ENCODE measurements at places on chromosomes 6 and 20. TPM values are rescaled to one million over a fixed set of nuclear protein-coding genes. Genes with fewer than 3 reads are reported as not detected.

GRCh38 chr20:23244916-23245552, 105.6 kb upstream of the NXT1 start:
- no peak for DNase-seq

GRCh38 chr6:30507849-30508827, 18.8 kb downstream of the HLA-E start:
- DNase-seq: no peak

GRCh38 chr6:37980222-37980595, 160.7 kb downstream of the ZFAND3 start:
- no peak for DNase-seq

DNA sequence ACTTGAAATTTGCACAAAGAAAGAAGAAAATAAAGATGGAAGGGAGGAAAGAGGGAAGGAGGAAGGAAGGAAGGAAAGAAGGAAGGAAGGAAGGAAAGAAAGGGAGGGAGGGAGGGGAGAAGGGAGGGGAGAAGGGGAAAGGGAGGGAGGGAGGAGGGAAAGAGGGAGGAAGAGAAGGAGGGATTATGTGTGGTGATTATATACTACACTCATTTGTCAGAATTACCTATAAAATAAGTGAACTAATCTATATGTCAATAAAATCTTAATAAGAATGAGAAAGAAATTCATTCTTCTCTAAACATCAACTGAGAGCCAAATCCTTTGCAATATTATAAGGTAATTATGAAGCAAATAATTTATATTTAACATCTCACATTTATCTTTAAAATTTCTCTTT, 77.9 kb upstream of the TFAP2D start:
- DNase-seq: no peak

- DNase-seq: no peak
These were observed 55.3 kb upstream of the BTN3A2 start for GRCh38 chr6:26309731-26310142.

DNA sequence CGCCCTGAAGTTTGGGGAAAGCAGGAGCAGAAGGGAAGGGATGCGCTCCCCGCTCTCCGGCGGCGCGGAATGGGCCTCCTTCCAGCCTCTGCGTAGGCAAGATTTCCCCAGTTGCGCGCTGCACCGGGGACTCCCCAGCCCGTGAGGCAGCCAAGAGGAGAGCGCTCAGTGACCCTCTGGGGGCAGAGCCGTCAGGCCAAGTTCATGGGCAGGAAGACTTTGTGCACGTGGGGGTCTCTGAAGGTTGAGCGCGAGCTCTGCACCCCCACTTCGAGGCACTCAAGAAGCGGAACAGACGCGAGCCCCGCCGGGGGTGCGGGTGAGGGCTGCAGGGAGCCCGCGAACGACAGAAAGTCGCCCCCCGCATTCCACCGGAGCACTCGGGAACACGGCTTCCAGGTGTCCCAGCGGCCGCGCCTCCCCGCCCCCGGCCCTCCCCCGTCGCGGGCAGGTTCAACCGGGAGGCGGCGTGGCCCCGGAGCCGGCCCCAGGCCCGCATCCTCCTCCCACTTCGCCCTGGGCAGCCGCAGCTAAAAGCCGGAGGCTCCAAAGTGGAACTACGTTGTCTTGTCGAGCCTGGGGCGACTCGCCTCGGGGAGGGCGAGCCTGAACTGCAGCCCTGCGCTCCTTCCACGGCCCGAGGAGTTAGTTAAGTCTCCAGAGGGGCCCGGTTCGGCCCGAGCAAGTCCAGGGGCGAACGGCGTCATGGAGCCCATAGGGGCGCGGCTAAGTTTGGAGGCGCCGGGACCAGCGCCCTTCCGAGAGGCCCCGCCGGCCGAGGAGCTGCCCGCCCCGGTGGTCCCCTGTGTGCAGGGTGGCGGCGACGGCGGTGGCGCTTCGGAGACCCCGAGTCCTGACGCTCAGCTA, at the start of gene PPP1R3G:
Gene PPP1R3G, plus strand, starts transcription at position 561 of the 867 bp plus-strand sequence. Its CDS starts 145 bp downstream, at position 706.
- DNase-seq: peak; percentile 48

DNA sequence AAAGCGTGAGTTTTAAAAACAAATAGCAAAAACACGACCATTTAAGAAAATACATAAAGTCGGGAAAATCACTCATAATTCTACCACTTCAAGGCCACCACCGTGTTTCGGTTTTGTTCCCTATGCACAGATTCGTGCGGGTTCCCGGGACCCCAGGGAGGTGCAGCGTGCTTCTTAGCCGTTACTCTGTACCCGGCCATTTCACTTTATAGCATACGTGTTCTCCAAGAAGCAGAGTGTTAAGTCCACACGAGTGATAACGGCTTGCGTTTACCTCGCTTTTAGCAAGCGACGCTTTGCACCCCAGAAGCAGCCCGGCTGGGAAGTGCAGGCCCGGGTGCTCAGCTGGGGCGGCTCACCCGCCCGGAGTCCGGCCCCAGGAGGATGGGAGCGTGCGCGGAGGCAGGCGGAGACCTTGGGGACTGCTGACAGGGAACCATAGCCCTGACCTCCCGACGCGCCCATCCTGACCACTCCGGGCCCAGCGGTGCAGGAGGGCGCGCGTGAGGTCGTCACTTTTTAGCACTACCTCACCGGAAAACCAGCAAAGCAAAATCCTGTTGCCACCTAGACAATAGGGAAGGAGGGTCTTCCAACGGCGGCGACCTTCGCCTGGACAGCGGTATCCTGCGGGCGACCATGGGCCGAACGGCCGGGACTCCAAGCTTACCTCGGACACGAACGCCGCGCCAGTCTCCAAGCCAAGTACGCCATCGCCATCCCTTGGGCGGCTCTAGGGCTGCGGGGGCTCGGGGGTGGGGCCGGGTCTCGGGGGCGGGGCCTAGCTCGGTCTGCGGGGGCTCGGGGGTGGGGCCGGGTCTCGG, at the start of gene ECI2:
Gene ECI2, minus strand, starts transcription at position 735 of the 824 bp plus-strand sequence. Its CDS starts 15 bp downstream, at position 720.
- peak; percentile 71 for DNase-seq

GRCh38 chr6:160301339-160301738, 42.7 kb upstream of the SLC22A2 start:
- no peak for DNase-seq

- no peak for DNase-seq
These were observed 300.5 kb downstream of the ESR1 start for GRCh38 chr6:152107973-152108372.

GRCh38 chr20:41222703-41223102, 85.4 kb downstream of the PLCG1 start:
- DNase-seq: no peak

DNA sequence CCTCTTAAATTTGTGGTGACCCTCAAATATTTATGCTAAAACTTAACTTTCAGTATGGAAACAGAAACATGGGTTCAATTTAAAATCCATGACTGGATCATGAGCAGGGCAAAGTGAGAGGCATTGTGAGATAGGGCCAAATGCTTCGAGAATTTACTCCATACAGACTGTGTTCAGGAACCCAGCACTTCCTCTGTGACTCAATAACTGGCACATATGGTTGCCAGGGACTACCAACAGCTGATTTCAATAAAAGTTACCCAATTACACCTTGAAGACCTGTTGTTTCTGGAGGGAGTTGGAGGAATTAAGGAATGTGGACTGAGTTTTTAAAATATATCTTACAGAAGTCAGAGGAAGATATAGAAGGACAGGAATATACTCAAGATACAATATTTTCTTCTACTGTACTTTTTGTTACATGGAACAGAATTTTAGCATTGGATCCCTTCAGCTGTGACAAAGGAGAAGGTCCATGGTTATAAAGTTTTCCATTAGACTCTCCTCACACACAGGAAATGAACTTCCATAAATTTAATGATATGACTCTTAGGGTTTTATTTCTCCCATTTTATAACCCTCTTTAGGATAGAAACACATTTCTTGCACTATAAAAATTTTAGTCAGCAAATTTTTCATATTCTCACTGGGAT, 258.5 kb downstream of the KHDC1L start:
- DNase-seq: no peak

DNA sequence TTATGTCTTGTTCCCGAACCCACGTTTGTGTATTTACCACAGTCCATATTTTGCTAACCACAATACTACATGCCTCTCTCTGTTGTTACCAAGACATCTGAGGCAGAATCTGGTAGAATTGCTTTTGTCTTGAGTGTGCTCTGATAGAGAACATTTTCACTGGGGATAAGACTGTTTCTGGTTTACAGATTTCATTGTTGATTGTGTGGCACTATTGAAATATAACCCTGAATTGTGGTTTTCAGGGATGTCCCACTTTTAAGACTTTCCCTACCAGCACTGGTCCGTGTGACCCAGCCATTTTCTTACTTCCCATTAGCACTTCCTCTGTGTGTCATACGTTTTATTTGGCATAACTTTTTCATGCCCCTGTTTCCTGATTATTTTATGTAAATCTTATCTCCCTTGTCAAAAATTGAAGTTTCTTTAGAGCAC, 12.2 kb downstream of the NCOA7 start:
- DNase-seq: no peak

DNA sequence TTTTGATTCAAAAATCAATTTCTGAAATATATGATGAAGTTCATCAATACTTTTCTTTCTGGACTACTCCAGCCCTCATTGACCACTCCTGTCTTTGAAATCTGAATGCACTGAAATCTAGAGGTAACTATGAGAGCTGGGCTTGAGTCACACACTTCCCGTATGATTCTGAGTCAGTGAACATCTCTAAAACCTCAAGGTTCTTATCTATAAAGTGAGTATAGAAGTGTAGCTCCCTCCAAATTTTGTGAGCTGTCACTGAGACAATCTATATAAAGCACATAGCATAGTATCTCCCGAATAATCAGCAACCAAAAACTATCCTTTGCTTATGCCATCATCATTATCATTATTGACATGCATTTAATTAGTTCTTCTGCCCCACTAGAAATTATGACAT, 182.4 kb downstream of the TSHZ2 start:
- DNase-seq: no peak

DNA sequence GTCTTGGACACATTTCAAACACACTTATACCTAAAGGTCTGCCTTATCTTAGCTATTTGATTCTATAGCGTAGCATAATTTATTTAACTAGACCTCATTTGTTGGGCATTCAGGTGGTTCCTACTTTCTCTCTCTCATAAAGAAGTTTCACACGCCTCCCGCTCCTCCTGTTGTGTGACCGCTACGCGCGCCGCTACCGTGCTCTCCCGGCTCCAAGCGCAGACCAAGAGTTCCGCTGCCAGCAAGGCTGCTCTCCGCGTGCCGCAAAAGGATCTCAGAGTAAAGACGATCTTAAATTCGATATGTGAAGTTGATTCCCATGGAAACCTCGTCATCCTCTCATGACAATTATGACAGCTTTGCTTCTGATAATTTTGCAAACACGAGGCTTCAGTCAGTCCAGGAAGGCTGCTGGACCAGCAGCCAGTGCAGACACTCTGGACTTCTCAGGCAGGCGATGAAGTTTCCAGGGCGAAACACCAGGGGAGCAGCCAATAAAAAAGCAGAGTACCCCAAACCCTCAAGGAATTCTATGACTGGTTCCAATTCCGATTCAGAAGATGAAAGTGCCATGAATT, 20.4 kb downstream of the PRSS16 start:
- peak; percentile 32 for DNase-seq

DNA sequence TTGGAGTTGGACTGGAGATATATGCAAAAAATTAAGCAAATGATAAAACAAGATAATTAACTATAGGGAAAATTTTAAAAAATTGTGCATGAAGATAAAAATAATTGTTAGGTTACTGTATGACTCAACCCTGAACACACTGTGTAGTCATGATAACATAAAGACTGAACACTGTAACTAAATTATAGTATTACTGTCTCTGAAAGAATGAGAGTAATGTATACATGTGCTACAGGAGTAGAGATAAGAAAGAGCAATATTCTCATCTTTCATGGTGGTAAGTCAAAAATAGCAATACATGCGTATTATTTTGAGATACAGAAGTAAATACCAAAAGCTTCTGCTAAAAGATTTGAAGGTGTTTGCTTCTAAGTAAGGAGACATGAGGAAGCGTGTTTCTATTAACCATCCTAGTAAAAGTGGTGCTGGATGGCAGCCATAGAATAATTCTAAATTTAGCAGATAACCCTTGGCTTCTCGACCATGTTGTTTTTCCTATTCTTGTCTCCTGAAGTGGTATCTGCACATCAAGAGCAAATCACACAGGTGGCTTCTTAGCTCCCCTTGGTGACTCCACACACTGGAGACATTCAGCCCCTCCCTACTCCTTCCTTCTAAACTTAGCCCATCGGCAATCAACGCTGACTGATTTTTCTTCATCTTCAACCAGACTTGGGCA, 390.6 kb upstream of the PLCB4 start:
- no peak for DNase-seq

- no peak for DNase-seq
These were observed 120.2 kb upstream of the LOC128125822 start for GRCh38 chr6:63452125-63452524.

DNA sequence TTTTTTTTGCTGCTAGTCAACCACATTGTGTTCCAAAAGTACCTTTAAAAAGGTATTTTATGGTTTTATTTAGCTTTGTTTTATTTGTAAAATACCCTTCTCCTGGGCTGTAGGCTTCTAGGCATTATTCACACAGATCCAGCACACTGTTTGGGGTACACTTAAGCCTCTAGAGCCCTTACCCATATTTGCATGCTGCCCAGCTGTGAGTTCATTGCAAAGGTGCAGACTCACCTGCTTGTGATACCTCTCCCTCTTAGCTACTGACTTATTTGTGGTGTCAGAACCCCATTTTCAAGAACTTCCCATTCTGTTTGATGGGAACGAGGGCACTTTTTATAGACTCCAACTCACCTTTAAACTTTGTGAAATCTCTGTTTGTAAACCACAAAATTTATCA, 69.8 kb downstream of the RIN2 start:
- DNase-seq: no peak

GRCh38 chr6:163637524-163637923, 223.0 kb downstream of the QKI start:
- no peak for DNase-seq

GRCh38 chr20:57409316-57409671, 18.1 kb downstream of the RBM38 start:
- no peak for DNase-seq

GRCh38 chr6:165002358-165002757, 307.0 kb downstream of the C6orf118 start:
- no peak for DNase-seq

GRCh38 chr20:43040427-43040826, 149.3 kb downstream of the PTPRT start:
- no peak for DNase-seq

- DNase-seq: no peak
These were observed 34.4 kb downstream of the HNF4A start for GRCh38 chr20:44389871-44390270.

- no peak for DNase-seq
These were observed 43.8 kb upstream of the AFDN start for GRCh38 chr6:167782698-167783517.

DNA sequence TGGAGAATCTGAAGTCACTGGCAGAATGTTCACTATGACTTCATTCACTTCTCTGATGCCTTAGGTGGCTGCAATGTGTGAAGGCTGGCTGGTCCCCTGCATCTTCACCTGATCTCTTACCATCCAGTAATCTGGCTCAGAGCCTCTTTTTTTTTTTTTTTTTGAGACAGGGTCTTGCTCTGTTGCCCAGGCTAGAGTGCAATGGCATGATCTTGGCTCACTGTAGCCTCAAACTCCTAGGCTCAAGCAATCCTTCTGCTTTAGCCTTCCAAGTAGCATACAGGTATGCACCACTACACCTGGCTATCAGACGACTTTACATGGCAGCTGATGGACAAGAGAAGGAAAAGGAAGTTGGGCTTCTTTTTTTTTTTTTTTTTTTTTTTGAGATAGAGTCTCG, 25.8 kb upstream of the JARID2 start:
- DNase-seq: no peak

Gene RAB44
- total RNA-seq: not detected

Gene FOXC1
- 3.3 TPM for total RNA-seq

Gene BANF2
- not detected for total RNA-seq

Gene CDC40
- total RNA-seq: 17.8 TPM

Gene TBXT
- total RNA-seq: not detected

Gene CLPSL2
- total RNA-seq: not detected

Gene BHLHE23
- total RNA-seq: 23.9 TPM

Gene MLN
- not detected for total RNA-seq

Gene TMEM200A
- 25.4 TPM for total RNA-seq

Gene CDSN
- not detected for total RNA-seq

Gene SLC16A10
- total RNA-seq: 4.1 TPM

Data from glutamatergic neuron (in vitro differentiated cells).